HS-27A (cell line): ENCODE measurements at places on chromosomes 13 and 19.

GRCh38 chr19:13010992-13011652 is 15.8 kb downstream of the NFIX start:
- no peak for DNase-seq

DNA sequence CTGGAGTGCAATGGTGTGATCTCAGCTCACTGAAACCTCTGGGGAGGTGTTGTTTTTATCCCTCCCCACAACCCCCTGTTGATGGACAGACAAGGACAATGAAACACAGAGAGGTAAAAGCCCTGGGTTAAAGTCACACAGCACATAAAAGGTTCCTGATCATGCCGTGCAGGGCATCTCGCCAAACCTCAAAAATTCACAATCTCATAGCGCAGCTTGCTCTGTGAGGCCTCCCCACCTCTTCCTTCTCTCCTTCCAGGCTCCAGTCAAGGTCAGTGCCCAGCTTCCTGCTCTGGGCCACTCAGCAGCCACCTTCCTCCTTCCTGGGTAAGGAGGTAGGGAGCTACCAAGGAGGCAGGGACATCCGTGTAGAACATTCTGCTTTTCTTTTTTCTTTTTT is 2.3 kb downstream of the FUT2 start:
- DNase-seq: peak; percentile 34

DNA sequence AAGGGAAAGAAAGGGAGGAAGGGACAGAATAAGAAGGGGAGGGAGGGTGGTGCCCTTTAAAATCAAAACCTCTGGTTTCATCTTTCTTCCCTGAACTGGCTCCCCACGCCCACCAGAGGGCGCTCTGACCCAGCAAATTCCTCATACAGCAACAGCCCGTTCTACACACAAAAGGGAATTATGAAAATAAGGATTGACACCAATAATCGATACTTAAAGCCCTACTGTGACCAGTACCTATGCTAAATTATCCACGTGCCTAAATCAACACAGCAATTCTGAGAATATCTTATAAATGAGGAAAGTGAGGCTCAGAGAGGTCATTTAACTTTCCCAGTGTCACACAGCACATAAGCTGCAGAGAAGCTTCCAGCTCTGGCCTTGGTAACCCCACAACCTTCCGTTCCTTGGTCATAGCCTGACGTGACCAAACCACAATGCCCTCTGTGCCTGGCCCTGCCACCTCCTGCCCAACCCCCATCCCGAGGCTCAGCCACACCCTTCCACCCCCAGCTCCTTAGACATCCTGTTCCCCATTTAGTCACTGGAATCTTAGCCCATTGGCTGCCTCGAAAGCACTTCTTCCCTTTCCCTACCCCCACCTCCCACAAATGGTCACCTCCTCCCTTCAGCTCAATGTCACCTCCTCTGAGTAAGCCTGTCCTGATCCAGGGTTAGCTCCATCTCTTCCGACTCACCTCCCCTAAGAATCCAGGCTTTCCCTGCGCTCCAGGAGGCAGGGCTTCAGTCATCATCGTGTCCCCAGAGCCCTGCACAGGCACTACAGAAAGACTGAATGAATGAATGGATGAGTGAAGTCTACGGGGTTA is 34.2 kb upstream of the PNMA8B start:
- DNase-seq: peak; percentile 48

DNA sequence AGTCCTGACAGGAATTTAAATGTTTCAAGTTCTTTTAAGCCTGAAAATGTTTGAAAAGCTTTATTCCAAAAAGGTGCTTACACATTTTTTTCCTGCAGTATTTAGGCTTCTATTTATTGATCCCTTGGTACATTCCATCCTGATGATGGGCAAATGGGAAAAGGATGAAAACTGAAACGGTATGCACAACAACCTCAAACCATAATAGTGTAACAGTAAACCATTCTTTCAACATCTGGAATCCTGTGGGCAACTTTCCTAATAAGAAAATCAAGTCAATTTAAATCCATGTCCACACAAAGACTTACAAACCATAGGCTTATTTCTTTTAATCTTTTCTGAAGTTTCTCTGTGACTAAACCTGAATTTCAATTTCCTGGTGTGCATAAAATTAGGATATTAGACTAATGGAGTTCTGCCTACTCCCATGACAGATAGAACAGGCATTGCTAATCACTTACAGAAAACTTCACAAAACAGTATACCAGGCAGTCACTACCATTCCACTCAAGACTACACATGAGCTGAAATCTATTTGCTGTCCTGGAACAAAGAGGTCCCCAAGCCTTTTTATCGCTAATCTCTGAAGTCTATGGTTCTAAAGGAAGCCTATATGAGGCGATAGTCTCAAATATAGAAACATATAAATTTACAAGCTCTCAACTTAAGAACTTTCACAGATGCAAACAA is 103.3 kb downstream of the DLEU7 start:
- DNase-seq: no peak

GRCh38 chr19:14434543-14435319 is 1.6 kb downstream of the PKN1 start:
- no peak for DNase-seq

GRCh38 chr13:50214514-50214913 is 199.3 kb downstream of the KCNRG start:
- DNase-seq: no peak

DNA sequence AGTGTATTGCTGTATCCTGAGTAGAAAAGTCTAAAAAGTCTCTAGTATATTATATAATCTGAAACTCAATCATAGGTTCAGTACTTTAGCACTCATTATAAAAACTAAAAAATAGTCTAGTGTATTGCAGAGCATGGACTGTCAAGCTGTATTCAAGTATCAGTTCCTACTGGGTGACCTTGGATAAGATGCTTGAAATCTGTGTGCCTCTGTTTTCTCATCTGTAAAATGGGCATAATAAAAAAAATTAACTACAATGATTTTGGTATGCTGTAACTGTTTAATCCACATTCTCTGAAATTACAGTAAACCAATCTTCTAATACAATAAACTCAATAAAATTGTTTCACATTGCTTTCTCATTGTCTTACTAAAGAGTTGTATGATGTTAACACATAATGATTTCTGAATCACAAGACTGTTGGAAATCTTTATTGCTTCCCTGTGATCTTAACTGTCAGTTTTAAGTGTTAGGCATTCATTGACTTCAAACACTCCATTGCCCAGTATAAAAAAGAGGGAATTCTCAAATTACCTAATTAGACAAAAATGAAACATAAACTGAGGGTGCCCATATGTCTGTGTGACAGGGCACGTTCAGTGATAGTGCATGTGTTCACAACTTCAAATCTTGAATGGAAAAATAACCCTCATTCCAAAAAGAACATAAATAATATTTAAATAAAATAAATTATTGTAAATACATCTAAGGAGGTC is 2.2 kb downstream of the STARD13 start:
- no peak for DNase-seq

- DNase-seq: no peak
Observed at GRCh38 chr19:35270381-35270811, 1.6 kb downstream of the USF2 start.

- no peak for DNase-seq
Observed at GRCh38 chr19:15115080-15115479, 7.9 kb downstream of the SYDE1 start.
